ENCODE measurements at places on chromosomes 16 and 17.

DNA sequence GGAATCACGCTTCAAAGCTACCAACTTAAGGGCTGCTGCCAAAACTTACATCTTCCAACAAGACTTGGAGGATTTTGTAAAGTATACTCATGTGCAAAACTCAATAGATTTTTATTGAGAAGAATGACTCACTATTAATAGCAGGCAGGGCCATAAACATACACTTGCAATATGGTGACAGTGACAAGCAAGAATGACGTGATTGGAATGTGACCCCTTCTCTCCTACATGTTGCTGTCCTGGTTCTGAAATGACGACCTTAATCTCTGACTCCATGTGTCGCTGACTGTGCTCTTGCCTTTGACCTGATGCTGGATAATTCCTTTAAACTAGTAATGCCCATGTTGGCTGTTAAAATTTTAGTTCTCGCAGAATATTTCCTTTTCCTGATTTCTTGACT is 174.5 kb downstream of the PARN start:
- no peaks in the 10 kb centered on the region for H3K27me3 ChIP-seq
- H3K4me3 ChIP-seq, result no peak overlapping the region
- H3K4me1 ChIP-seq, result no peaks in the 10 kb centered on the region
- no peak overlapping the region for H3K27ac ChIP-seq
- H3K36me3 ChIP-seq, result no peaks in the 10 kb centered on the region

DNA sequence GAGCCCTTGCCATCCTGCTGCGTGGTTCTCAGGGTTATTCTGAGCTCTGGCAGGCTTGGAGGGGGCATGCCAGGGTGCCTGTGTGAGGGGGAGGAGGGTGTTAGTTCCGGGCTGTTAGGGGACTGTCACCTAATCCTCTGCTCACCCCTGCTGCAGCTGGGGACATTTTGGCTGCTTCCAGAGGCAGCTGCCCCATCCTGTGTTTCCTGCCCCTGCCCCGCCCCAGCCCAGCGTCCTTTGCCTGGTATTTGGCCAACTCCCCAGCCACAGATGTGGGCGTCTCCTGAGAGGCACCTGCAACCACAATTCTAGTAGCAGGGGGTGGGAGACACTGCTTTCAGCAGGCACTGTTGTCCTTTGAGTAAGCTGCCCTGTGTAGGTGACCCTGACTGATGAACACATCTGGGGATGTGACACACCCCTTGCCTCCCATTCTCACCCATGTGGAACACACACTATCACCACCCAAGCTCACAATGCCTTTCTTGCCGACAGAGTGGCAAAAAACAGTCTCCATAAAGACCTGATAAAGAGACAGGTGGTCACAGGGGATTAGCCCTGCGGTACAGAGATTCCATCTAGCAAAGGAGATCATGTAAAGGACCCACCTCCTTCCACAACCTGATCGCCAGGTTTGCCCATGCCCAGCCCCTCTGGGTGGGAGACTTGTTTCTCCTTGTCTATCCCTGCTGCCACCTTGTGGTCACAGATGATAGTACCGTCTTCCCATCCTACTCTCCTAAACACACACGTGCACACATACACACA is at the start of gene CHRNE:
CHRNE (minus strand) TSS at position 48 of the 768 bp plus-strand sequence; CDS start at position 13, 35 bp downstream.
- no peak within 1 kb of the TSS for H3K4me3 ChIP-seq
- H3K27me3 ChIP-seq, result peaks cover 7% of the 10 kb centered on the region
- peak; percentile 90 for DNase-seq
- H3K27ac ChIP-seq, result no peak within 1 kb of the TSS
- H3K4me1 ChIP-seq, result peaks cover 6% of the 10 kb centered on the region

GRCh38 chr17:31357091-31357490 is 34.4 kb upstream of the RAB11FIP4 start:
- H3K36me3 ChIP-seq, result peaks cover 42% of the 10 kb centered on the region
- no peak overlapping the region for H3K27ac ChIP-seq
- no peak overlapping the region for H3K4me3 ChIP-seq
- H3K4me1 ChIP-seq, result no peaks in the 10 kb centered on the region

GRCh38 chr16:10885246-10885645 is 8.2 kb downstream of the CIITA start:
- no peaks in the 10 kb centered on the region for H3K4me1 ChIP-seq
- H3K4me3 ChIP-seq, result no peak overlapping the region
- H3K27me3 ChIP-seq, result no peaks in the 10 kb centered on the region
- DNase-seq, result no peak
- H3K27ac ChIP-seq, result no peak overlapping the region

GRCh38 chr17:11495613-11496012 is 102.7 kb upstream of the DNAH9 start:
- H3K4me1 ChIP-seq, result no peaks in the 10 kb centered on the region
- no peaks in the 10 kb centered on the region for H3K27me3 ChIP-seq
- no peak for DNase-seq
- no peaks in the 10 kb centered on the region for H3K36me3 ChIP-seq
- H3K4me3 ChIP-seq, result no peak overlapping the region

DNA sequence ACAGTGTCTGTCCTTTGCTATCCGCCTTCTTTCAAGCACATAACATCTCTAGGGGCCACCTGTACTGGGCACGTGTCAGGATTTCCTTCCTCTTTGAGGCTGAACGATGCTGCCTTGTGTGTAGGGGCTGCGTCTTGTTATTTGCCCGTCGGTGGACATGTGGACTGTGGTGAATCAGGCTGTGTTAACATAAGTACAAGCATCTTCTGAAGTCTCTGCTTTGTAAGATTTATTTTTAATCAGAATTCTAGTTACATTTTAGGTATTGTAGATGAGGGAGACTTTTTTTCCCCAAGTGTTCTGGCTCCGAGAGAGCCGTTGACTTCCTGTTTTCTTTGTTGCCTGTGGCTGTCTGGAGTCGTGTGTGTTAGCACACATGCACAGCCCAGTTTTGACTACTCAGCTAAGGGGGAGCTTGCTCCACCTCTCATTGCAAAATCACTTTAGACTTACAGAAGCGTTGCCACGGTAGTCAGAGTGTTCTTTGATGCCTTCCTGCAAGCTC is 26.1 kb downstream of the SPG7 start:
- H3K4me1 ChIP-seq, result no peaks in the 10 kb centered on the region
- H3K36me3 ChIP-seq, result peaks cover 75% of the 10 kb centered on the region

GRCh38 chr17:62756198-62756597 is 51.9 kb downstream of the MARCHF10 start:
- no peak for DNase-seq
- no peak overlapping the region for H3K4me3 ChIP-seq
- H3K36me3 ChIP-seq, result no peaks in the 10 kb centered on the region
- no peak overlapping the region for H3K27ac ChIP-seq
- H3K27me3 ChIP-seq, result no peaks in the 10 kb centered on the region

GRCh38 chr17:78214706-78215061 is 631 bp downstream of the BIRC5 start:
- H3K36me3 ChIP-seq, result no peaks in the 10 kb centered on the region
- no peaks in the 10 kb centered on the region for H3K27me3 ChIP-seq
- H3K27ac ChIP-seq, result no peak overlapping the region
- H3K4me3 ChIP-seq, result peak overlapping the region; percentile 59

- H3K27ac ChIP-seq, result no peak overlapping the region
- no peaks in the 10 kb centered on the region for H3K4me1 ChIP-seq
- no peak overlapping the region for H3K4me3 ChIP-seq
Observed at GRCh38 chr17:38657824-38658740, 16.7 kb downstream of the EPOP start.

DNA sequence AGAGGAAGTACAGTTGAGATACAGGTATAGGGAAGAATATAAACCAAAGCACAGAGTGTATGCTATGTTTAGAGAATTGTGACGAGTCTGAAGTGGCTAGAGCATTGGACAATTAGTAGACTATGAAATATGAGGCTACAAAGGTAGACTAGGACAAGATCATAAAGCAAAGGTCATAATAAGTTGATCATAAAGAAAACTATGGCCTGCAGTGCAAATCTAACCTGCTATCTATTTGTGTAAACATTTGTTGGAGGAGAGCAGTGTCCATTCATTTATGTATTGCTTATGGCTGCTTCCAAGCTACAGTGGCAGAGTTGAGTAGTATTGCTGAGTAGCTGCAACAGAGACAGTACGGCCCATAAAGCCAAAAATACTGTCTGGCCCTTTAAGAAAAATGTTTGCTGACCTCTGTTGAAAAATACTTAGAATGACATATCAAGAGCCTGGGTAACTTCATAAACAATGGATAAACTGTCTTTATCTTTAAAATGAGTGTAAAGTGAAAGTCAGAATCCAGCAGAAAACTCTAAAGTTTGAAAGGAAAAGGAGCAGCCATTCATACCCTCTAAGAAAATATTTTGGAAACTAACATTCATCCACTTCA is 14.5 kb upstream of the OR1E2 start:
- no peaks in the 10 kb centered on the region for H3K4me1 ChIP-seq
- H3K36me3 ChIP-seq, result no peaks in the 10 kb centered on the region
- DNase-seq, result no peak

DNA sequence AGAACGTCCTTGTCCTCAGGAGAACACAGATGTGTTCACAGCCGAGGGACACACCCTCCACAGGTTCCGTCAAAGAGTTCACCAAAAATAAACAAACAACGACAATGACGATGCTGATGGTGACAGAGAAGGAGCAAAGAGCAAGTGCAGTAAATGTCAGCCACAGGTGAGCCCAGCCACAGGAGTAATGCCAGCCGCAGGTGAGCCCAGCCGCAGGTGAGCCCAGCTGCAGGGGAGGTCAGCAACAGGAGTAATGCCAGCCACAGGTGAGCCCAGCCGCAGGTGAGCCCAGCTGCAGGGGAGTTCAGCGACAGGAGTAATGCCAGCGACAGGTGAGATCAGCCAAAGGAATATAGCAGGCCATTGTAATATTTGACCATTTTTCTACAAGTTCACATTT is 315.2 kb downstream of the FOXL1 start:
- no peak overlapping the region for H3K27ac ChIP-seq
- no peak for DNase-seq
- no peaks in the 10 kb centered on the region for H3K27me3 ChIP-seq
- no peaks in the 10 kb centered on the region for H3K36me3 ChIP-seq

- no peaks in the 10 kb centered on the region for H3K27me3 ChIP-seq
- peak overlapping the region; percentile 44 for H3K27ac ChIP-seq
- no peak overlapping the region for H3K4me3 ChIP-seq
Observed at GRCh38 chr17:55416470-55417052, 5.1 kb downstream of the MMD start.

Measured in ascending aorta (tissue), 2 donors.